ENCODE measurements at places on chromosomes 11 and 22. TPM values are rescaled to one million over a fixed set of nuclear protein-coding genes. Genes with fewer than 3 reads are reported as not detected.

GRCh38 chr11:86313793-86314192 lies 11.8 kb downstream of the HIKESHI start:
- DNase-seq: no peak

DNA sequence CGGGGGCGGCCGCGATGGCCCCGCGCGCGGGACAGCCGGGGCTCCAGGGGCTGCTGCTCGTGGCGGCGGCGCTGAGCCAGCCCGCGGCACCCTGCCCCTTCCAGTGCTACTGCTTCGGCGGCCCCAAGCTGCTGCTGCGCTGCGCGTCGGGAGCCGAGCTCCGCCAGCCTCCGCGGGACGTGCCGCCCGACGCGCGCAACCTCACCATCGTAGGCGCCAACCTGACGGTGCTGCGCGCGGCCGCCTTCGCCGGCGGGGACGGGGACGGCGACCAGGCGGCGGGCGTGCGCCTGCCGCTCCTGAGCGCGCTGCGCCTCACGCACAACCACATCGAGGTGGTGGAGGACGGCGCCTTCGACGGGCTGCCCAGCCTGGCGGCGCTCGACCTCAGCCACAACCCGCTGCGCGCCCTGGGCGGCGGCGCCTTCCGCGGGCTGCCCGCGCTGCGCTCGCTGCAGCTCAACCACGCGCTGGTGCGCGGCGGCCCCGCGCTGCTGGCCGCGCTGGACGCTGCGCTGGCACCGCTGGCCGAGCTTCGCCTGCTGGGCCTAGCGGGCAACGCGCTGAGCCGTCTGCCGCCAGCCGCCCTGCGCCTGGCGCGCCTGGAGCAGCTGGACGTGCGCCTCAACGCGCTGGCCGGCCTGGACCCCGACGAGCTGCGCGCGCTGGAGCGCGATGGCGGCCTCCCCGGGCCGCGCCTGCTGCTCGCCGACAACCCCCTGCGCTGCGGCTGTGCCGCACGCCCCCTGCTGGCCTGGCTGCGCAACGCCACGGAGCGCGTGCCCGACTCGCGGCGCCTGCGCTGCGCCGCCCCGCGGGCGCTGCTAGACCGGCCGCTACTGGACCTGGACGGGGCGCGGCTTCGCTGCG lies 697 bp downstream of the TPBGL start:
- peak; percentile 61 for DNase-seq

DNA sequence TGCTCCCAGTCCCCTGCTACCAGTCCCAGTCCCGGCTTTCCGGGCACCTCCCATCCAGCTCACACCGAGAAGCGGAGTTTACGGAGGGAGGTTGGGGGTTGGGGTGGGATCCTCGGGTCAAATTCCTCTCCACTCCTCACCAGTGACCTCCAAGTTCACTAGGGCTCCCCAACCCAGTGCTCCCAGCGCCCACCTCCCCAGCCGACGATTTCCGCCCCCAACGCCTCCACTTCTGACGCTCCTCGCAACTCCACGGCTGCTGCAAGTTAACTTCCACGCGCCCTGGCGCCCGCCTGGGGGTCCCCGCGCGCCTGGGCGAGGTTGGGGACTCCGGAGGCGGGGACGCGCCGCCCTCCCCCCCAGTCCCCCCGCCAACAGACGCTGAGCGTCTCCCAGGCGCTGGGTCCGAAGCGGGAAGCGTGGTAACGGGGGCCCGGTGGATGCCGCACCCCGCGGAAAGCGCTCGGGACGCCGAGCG lies 526 bp downstream of the TPST2 start:
- DNase-seq: peak; percentile 36

GRCh38 chr22:49040754-49041467 lies 786.8 kb downstream of the BRD1 start:
- no peak for DNase-seq

The BTBD18 gene
- not detected for total RNA-seq

The SCO2 gene
- total RNA-seq: 6.3 TPM

GRCh38 chr22:27218012-27218920 lies 560.9 kb downstream of the MIAT start:
- no peak for DNase-seq

The PKP3 gene
- total RNA-seq: 1.9 TPM

The KRTAP5-1 gene
- not detected for total RNA-seq

The CDC45 gene
- total RNA-seq: 59.6 TPM

- DNase-seq: no peak
These were observed 74.2 kb downstream of the MED15 start for GRCh38 chr22:20581503-20582170.

- no peak for DNase-seq
These were observed 1436.4 kb downstream of the BRD1 start for GRCh38 chr22:48391171-48391711.

The MOGAT2 gene
- not detected for total RNA-seq

The MUC5AC gene
- not detected for total RNA-seq

The SCUBE2 gene
- total RNA-seq: not detected

The GLB1L3 gene
- total RNA-seq: not detected

DNA sequence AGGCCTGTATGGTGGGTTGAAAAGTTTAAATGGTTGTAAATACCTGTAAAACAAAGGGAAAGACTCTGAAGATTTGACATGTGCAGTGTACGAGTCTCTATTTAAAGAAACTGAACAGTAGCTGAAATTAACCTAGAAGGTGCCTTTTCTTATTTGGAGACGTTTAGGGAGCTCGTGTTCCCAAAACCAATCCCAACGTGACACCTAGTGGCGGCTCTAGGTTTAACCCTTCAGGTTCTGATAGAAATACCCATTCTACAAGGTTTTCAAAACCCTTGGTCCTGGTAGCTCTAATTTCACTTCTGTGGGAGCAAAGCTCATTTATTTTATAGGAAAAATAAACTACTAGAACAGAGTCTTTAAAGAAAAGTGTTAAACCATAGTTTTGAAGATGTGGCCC lies 258.3 kb downstream of the LRRC4C start:
- DNase-seq: peak; percentile 37

DNA sequence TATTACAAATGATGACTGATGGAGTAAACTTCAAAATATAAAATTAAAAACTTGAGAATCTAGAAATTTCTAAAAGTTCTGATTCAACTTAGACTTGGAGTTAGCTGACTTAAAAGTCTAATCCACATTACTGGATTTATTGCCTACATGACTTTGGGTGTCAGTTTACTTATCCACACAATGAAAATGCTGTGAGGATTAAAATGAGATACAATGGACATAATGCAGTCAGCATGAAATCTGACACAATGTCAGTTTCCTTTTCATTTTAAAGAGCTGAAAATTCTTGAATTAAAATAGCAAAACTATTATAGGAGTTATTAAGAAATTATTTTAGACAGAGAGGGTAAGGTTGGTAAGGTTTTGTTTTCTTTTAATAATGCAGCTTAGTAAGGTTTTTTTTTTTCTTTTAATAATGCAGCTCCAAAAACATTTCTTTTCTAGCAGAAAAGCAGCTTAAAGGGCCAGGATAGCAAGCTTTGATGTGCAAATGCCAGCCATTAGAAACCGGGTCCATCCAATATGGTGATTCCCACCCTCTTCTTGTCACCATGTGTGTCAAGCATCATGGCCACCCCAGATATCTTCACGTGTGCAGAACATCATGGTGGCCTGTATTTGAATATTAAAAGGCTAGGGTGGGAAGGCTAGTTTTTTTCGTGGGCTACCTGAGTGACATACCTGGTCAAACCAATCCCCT lies 18.9 kb downstream of the APIP start:
- DNase-seq: no peak

- no peak for DNase-seq
These were observed 1.5 kb upstream of the TOLLIP start for GRCh38 chr11:1310772-1311468.

DNA sequence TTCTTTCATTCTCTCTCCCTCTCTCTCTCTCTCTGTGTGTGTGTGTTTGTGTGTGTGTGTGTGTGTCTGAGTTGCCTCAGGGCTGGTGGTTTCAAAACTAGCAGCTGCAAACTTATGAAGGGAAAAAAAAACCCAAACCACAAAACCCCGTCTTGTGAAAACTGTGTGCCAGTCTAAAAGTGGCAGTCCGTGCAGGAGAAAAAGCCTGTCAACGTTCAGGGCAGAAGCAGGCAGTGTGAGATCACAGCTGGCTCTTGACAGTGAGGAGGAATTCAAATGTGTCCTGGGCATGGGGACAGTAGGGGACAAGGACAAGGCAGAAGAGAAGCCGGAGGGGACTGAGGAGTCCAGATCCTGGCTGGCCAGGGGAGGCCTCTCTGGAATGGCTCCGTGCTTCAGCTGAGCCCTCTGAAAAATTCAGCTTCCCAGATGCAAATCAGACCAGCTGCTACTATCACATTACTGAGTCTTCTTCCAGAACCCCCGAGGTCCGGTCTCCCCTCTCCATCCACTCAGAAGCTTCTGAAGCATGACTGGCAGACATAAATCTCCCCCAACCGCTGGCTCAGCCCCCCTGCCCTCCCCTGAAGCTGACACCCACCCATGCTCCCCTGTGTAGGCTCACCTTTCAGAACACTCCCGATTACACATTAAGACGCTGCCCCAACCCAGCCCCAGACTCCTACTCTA lies 31.9 kb downstream of the FLI1 start:
- no peak for DNase-seq

GRCh38 chr11:76659672-76660532 lies 10.6 kb downstream of the LRRC32 start:
- no peak for DNase-seq

The KRTAP5-9 gene
- total RNA-seq: not detected

The MYEOV gene
- total RNA-seq: 5.3 TPM

The AQP11 gene
- total RNA-seq: not detected

GRCh38 chr11:2208691-2209369 lies 37.2 kb upstream of the TH start:
- no peak for DNase-seq

The PHOX2A gene
- not detected for total RNA-seq

The C2CD3 gene
- total RNA-seq: 8.9 TPM

Measured in SJSA1 (cell line).